ENCODE measurements at places on chromosomes 2 and 18. TPM values are rescaled to one million over a fixed set of nuclear protein-coding genes. Genes with fewer than 3 reads are reported as not detected.

The RUFY4 gene
- 1.3 TPM for total RNA-seq

The MARCO gene
- total RNA-seq, result not detected

The EML6 gene
- 0.89 TPM for total RNA-seq

The DIPK1C gene
- not detected for total RNA-seq

The CMPK2 gene
- 47.0 TPM for total RNA-seq

Measured in T-helper 2 cell treated with Interferon-gamma antibody and Interleukin-4, amounts not matched to agents 100 ng/mL and 5 ng/mL, for 36 hours (primary cell).